Regular cardiac myocyte (primary cell): ENCODE measurements at places on chromosomes 4 and X. TPM values are rescaled to one million over a fixed set of nuclear protein-coding genes. Genes with fewer than 3 reads are reported as not detected.

Gene FANCB
- total RNA-seq, result 5.4 and 13.4 TPM in 2 replicates

Gene CXCL8
- total RNA-seq, result 991 and 1,189 TPM in 2 replicates

Gene ESX1
- total RNA-seq, result not detected in 2 replicates

Gene THOC2
- total RNA-seq, result 54.6 and 65.4 TPM in 2 replicates

Gene NALF2
- under 0.01 TPM in 2 replicates for total RNA-seq

Gene ODAM
- not detected in 2 replicates for total RNA-seq

Gene GPM6B
- 3.1 and 5.4 TPM in 2 replicates for total RNA-seq

Gene GATA1
- not detected in 2 replicates for total RNA-seq

Gene USP17L12
- total RNA-seq, result not detected in 2 replicates

Gene FDCSP
- not detected in 2 replicates for total RNA-seq

Gene SLITRK2
- total RNA-seq, result not detected in 2 replicates
